Skeletal muscle tissue (tissue), 5 donors: ENCODE measurements at places on chromosomes 5 and 9. TPM values are rescaled to one million over a fixed set of nuclear protein-coding genes. Genes with fewer than 3 reads are reported as not detected.

Gene CTXN3
- total RNA-seq, result 1.0 TPM

Gene NR5A1
- total RNA-seq, result not detected

Gene GNA14
- 3.7 TPM for total RNA-seq

Gene THBS4
- total RNA-seq, result 135 TPM

Gene RNF183
- total RNA-seq, result not detected

Gene AJM1
- total RNA-seq, result 0.52 TPM

Gene LCN1
- not detected for total RNA-seq

Gene ANKRD31
- under 0.01 TPM for total RNA-seq

Gene SAXO1
- total RNA-seq, result not detected

Gene MAP1B
- 22.4 TPM for total RNA-seq

Gene C8G
- total RNA-seq, result not detected

Gene OLFM1
- 2.6 TPM for total RNA-seq

Gene ANXA2R
- 1.6 TPM for total RNA-seq

Gene BRIX1
- 25.6 TPM for total RNA-seq

Gene CEP120
- 10.4 TPM for total RNA-seq

Gene ZDHHC12
- total RNA-seq, result 2.6 TPM

Gene EPB41L4B
- total RNA-seq, result 6.8 TPM
